ENCODE measurements at places on chromosomes 2 and 18.

DNA sequence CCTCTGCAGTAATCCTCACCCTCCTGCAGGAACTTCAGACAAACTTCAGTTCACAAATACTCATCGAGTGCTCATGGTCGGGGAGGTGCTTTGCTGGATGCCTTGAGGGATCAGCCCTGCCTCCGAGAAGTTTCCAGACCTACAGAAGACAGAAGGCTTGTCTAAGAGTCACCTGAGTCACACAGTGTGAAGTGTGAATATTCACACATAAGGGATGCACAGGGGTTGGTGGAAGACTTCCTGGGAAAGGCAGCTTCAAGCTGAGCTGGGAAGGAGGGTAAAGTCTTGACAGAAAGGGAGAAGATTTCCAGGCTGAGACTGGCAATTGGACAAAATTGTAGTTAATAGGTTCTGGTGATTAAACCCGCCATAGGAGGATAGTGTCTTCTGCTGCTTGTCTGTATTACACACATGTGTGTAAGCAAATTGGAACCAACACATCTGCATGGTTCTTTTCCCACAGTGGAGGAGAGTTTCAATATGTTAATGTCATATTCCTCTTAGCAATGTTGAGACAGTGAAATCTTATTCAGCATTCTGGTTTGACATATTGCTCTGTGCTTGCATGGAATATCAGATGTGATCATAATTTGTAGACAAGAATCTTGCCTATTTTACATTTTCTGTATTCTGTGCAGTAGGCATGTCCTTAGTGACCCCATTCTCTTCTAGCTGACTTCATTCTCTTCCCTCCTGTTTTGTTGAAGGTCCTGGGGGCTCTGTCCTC lies 34.7 kb upstream of the ZNF396 start:
- no peak for DNase-seq

- no peak for DNase-seq
Observed at GRCh38 chr18:22349317-22349898, 68.3 kb downstream of the CTAGE1 start.

DNA sequence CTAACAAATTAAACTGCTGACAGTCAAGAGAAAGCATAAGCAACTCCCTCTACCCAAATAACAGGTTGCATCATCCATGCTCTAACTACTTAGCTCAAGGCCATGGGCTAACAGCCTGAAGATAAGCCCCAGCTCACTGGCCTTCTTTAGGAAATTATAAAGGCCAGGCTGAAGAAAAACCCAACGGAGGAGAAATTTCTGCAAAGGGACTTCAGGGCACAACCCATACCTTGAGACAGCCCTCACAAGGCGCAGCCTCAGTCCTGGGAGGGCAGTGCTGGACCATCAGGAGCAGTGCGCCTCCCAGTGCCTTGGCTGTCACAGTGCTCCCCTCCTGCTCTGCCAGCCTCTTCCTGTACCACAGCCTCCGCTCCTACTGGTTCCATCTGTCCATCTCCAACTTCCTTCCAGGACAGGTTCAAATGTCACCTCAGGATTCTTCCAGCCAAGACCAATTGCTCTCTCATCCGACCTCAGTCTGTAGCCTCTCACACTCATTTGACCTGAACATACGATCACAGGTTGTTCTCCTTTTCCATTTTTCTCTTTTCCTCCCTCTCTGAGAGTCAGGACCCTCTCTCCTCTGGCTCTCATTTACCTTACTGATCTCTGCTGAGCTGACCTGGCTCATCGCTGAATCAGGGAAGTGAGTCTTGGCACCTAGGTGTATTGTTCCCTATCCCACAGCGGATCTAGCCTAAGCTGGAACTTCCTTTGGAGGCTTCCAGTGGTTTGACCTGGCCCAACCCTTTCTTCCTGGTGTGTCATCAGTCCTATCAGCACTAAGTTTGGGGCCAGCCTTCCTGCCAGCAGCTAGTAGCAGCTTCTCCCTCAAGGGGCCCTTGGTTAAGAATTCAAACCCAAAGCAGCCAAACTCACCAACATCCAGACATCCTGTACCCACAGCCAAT lies 1.9 kb downstream of the MCFD2 start:
- peak; percentile 51 for DNase-seq

DNA sequence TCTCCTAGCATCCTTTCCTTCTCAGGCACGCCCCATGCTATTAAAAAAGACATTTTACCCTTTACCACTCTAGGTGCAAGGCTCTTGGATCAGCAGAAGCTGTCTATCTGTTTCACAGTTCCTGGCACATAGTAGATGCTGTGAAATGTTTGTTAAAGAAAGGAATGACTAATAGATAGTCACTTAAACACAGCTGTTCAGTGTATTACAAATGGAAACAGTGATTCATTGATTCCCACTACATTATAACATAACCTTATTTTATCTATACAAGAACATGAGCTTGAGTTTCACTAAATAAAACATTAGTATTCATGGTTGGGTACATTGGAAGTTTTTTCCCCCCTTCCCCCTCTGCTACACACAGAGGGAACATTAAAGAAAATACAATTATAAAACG lies 142.1 kb downstream of the ASXL3 start:
- no peak for DNase-seq

- DNase-seq: no peak
Observed at GRCh38 chr2:51812138-51812866, 780.4 kb upstream of the NRXN1 start.
